ENCODE measurements at places on chromosomes 7 and 10.

DNA sequence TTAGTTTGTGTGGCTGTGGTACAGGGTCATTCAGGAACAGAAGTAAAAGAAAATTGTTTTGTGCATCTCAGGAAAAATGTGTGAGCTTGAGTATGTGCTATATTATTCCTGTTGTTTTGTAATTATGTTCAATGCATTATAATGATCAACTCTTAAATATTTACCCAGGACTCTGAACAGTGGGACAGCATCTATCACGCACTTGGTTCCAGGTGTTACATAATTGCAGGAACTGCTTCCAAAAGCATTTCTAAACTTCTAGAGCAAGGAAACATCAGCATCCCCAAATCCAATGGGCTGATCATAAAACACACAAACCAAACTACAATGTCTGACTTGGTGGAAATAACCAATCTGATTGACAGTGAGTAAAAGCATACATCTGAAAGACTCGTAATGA is 26.6 kb downstream of the ENO4 start:
- ATAC-seq = no peak

GRCh38 chr7:7922684-7923385 is 45.8 kb upstream of the GLCCI1 start:
- ATAC-seq = no peak

- no peak for ATAC-seq
Measured at GRCh38 chr10:51097546-51097945, 23.3 kb downstream of the PRKG1 start.

DNA sequence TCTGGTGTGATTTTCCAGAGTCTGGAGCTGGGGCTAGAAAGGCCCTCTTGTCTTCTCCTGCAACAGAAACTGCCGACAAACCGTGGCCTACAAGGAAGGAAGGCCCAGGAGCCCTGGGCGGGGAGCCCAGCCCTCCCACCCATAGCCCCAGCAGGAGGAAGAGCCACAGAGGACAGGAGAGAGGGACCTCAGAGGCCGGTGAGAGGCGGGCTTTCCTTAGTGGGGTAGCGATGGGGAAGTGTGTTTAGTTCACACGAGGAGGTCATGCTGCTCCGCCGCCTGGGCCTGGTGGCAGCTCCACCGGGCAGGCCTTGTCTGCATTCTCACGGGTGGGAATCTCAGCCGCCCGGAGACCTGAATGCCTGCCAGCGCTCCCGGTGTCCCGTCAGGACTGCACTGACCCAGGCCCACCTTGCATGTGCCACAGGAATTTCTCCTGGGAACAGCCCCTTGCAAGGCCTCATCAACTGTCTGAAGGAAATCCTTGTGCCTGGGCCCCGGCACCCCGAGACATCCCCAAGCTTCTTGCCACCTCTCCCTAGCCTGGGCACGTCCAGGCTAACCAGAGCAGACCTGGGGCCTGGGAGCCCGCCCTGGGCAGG is 50.9 kb downstream of the ZNF467 start:
- ATAC-seq = no peak

DNA sequence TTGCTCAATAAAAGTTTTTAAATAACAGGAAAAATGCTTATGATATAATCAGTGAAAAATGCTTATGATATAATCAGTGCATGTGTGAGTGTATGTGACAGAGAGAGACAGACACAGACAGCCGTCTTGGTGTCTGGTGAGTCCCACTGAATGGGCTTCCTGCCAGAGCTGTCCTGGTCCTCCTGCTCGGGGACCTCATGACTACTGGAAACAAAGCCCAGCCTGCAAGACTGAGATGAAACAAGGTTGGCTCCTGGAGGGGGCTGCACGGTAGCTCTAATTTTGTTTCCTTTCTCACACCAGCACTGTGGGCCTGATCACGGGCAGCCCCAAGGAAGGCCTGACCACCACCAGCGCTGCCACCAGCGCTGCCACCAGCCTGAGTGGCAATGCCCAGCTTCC is 57.3 kb downstream of the NRP1 start:
- ATAC-seq = no peak

DNA sequence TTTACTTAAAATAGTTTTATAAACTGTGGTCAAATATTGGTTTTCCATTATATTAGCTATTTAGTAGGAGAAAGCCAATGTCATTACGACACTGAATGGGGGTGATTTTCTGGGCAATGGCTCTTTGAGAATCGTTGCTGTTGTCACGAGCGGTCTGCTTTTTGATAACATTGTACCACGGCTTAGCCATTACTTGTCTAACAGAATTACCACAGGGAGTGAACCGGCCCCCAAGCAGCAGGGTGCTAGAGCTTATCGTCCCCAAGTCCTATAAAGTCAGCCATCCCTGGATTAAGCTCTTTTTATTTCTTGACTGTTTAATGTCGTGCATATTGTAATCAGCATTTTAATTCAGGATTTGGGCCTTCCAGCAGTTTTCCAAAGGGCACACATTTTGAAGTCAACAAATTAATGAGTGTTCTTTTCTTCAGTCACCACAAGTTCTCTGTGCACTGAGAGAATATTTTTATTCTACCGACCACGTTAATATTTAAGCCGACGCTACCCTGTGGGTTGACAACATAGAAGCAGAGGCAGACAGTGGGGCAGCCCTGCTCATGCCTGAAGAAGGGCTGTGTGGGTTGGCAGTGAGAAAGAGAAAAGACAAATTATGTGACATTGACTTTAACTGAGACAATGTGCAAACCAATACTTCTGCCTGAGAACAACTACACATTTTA is 125.8 kb downstream of the ICA1 start:
- ATAC-seq = no peak

- ATAC-seq = no peak
Measured at GRCh38 chr10:42975005-42975493, 101.8 kb upstream of the RET start.

DNA sequence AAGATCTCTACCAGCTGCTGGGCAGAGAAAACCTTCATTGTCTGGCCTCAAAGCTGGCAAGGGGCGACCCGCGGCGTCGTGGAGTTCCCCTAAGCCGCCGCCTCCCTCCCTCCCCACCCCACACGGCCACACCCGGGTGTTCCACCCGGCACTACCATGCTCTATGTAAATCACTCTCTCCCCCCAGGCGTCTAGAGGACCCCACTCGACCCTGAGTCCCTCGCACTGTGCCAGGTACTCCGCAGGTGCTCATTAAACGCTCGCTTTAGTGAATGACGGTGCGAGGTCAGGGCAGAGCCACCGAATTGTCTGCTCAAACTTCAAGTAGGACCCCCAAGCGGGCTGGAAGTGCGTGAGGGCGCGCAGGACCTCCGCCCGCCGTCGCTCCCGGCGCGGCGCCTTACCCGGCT is 628 bp downstream of the PARP12 start:
- ATAC-seq = peak; percentile 44

DNA sequence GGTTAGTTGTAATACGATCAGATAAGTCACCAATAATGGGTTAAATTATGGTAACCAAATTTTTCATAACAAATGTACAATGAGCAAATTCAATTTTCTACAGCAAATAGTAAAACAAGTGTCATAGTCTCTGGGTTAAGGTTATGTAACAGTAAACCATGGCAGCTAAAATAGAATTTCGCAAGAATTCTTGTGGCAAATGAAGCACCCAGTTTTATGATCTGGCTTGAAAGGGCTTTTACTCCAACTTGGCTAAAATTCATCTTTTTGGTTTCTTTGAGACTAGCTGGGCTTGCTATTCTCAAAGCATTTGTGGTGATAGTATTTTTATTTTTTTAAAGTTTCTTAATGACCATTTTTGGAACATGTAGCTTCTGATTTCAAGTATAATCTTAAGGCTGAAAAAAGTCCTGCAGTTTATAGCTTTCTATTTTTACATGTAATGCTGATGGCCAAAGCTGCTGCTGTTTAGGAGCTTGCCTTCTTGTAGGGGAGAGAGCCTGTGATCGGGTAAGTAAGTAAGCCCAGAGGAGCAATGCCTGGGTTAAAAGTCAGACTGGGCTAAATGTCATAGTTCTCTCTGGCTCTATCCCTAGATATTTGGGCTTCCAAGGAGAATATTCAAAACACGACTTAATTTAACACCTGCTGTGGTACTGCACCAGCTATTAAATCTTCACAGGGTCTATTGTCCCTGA is 55.5 kb upstream of the SYPL1 start:
- ATAC-seq = no peak

DNA sequence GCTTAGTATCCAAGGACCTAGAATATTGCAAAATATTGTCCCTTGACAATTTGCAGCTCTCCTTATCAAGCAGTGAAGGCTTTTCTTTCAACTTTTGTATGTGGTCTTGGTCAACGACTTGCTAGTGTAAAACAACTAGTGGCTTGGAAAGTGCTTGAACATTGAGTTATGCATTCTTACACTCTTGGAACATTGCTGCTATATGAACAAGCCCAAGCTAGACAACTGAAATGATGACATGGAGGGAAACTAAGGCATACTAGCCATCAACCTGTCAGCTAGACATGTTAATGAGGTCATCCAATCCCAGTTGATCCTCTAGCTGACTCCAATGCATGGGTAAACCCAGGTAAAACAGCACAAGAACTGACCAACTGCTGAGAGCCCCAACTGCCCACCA is 12.7 kb upstream of the DMTF1 start:
- ATAC-seq = no peak

DNA sequence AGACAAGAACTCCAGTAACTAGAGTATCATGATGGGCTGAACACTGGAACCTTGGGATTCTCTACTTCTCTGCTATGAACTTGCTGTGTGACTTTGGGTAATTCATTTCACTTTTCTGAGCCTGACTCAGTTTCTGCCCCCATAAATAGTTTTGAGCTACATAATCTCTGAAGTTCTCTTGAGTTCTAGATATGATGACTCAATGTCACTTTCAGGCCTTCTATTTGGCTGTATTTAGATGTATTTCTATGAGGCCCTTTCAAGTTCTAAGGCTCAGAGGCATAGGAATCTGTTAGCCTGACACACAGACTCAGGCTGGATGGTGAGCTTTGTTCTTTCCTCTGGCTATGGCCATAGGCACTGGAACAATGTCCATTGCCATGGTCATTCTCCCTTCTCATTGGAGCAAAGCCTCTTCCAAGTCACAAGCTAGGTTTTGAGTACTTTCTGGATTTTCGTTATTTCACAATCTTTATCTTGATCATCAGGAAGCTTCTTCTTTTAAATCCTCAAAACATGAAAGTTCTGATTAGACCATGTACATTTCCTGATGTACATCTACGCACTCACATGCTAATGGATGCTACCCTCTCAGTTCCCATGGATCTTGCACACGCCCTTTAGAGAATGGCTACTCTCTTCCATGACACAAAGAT is 101.6 kb downstream of the TES start:
- peak; percentile 19 for ATAC-seq

DNA sequence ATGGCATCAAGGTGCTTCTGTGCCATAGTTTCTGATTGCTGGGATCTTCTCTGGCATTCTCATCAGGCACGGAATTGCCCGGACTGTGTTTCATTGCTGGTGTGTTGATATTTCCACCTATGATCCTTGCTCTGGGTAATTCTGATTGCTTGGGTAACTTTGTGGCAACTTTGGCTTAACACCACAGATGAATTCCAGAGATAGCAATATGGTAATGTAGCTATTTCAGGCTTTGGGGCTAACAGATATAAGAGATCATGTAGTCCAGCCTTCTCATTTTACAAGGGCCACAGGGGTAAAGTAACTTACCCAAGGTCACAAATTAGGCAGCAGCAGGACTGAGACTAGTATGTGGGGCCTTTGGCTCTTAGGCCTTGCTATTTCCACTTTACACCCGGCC is 53.9 kb upstream of the PLPP4 start:
- ATAC-seq = no peak

GRCh38 chr7:29976673-29977415 is 12.8 kb downstream of the SCRN1 start:
- ATAC-seq = no peak

DNA sequence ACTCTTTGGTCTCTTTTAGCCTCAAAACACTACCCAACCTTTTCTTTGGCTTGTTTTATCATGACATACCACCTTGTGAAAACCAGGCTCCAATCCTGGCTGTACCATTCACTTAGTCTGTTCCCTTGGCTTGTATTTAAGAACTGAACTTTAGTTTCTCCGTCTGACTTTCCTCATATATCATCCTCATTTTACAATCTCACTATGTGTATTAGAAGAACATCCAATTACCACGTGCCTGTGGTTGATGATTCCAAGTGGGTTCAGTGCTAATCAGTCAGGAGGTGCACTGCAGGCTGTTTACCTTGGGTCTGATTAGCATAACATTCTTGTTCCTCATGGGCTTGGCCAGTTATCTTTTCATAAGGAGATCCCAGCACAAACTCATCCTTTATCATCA is 144.8 kb upstream of the KLF14 start:
- ATAC-seq = no peak

DNA sequence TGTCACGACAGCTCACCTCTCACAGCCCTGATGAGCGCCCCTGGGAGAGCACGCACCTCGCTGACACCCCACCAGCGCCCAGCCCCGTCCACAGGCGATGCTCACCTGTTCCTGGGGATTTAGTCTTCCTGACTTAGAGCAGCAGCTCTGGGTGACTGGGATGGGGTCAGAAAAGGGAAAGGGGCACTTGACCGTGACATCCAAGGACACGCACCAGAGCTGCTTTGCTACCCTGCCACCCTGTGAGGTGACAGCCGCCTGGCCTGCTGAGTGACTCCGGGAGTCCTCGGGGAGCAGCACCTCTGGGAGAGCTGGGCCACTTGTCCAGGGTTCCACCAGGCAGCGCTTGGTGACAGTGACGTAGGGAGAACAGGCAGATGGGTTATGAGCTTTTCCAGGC is 148.2 kb downstream of the PRKAG2 start:
- ATAC-seq = no peak

DNA sequence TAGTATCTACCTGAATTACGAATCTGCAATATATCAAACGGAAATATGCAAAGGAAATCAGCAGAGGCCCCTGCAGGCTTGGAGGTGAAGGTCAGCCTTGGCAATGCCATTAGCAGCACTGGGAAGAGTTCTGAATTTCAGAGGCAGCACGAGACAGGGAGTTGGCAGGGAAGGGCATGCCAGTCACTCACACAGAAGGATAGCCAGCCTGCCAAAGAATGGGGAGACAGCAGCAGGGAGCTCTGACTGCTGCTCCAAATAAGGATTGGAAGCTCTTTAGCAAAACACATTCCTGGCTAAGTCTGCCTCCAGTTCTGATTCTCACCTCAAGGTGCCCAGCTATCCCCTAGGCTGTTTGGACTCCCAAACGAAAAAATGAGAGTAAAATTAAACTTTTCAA is 188.0 kb downstream of the PDE1C start:
- ATAC-seq = no peak

DNA sequence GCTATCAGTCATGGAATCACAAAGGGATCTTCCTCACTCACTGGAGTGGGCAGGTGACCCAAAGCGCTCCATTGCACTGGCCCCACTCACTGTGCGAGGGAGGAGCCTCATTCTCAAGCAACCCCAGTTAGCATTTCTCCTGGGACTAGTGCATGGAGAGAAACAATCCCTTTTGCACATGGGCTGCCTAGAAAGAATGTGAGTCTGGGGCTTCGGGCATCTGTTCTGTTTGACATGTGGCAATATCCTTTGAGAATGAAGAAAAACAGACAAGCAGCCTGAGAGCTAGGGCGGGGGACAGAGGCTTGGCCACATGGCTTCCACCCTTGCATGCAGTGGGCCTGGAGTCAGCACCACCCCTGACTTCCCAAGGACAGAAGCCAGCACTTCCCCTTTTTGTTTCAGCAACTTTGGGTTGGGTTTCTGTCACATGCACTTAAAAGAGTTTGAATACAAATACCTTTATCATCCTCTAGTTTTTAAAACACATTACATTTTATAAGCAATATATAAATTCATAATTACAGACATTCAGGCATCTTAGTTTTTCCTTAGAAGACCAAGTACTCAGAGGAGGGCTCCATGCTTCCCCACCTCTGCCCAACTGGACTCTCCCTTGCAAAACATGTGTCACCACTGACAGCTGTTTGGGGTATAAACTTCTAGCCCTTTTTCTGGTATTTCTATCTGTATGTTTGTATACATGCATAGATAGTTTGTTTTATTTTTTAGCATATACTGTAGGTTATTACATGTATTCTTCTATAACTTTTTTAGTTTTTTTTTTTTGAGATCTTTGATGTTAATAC is 73.8 kb downstream of the RBM20 start:
- no peak for ATAC-seq
